ENCODE measurements at places on chromosomes 6 and 20. TPM values are rescaled to one million over a fixed set of nuclear protein-coding genes. Genes with fewer than 3 reads are reported as not detected.
A peak's percentile ranks its signal among the peaks of the same experiment; 100 is the strongest.

DNA sequence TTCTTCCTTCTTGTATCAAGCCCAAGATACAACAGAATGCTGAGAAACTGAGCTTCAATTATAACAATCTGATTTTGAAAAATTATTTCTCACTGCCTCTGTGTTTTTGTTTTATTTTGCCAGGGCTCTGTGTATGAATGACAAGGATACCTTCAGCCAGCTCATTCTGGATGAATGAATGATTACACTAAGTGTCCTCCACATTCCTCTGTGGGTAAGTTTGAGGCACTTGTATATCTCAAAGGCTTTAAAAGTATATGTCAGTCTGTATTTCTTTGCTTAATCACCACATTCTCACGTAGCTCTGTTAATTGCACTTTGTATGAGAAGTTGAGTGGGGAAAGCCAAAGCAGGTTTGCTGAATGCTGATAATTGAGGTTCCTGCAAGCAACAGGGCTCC is 95.1 kb downstream of the TIAM2 start:
- no peak for DNase-seq

DNA sequence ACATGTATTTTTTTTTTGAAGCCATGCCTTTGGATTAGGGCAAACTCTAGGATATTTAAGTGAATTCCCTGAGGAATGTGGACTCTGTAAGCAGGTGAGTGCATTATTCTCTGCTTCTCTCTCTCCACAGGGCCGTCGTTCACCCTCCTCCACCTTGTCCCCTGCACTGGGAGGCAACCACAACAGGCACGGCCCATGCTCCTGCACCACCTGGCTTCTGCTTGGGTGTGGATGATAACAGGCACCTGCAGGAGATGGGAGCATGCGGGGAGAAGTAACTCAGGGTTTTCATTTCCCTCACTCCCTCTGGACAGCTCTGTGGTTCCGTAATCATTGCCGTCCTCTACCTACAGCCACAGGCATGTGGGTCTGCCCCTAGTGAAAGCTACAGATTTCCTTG is 43.4 kb downstream of the HLA-C start:
- no peak for DNase-seq

DNA sequence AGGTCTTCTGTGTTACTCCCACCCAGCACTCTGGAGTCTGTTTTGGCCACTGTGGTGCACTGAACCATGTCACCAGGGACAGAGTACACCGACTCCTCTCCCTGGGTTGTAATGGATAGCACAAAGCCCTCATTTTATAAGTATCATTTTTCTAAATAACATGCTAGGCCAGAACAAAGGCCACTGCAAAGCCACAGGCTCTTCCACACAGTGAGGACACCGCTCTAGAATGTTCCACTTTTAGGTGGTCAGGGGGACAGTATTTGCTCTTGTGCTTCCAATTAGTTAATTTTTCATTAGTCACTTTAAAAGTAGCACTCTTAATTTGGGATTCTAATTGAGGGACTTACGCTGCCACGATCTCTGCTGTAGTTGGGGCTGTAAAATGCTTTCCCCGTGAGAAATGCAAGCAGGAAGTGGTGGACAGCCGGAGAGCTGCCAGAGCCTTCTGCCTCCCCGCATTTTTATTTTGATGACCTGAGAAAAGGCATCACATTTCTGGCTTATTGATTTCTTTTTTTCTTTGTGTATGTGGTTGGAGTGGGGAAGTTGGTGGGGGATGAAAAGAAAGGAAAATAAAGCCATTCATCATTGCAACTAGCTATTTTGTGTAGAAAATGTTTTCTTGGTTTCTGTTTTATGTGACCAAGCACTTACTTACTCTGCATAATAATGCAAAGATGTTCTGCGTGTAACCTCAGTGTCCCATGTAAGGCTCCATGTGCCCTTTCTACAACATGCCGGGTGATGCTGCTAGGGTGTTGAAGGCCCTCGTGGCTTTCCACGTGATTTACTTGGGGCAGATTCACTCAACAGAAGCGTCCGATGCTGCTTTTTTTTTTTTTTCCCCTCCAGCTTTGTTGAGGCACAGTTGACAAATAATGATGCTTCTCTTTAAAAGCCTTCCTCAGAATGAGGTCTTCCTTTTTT is 195.9 kb downstream of the SASH1 start:
- DNase-seq, result no peak

Gene PSMB8
- total RNA-seq, result 305 TPM

Gene PLEKHG1
- 25.0 TPM for total RNA-seq

Gene CTCFL
- not detected for total RNA-seq

Gene LTV1
- 24.2 TPM for total RNA-seq

DNA sequence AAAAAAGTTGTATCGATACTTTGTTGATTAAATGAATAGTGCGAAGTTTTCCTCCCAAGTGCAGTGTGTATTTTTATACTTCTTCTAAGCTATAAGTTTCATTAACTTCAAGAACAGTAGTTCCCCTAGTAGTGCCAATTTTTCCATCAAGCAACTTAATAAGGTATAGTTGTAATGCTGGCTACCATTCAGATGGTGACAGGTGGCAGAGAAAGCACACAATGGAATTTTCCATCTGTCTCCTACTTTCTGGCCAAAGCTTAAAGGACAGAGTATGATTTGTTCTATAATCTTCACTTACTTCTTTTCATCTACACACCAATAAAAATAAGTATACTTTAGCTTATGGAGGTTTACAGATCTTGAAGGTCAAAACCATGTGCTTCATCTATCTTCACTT is 431.1 kb downstream of the NKAIN2 start:
- DNase-seq, result no peak

Gene C4B
- total RNA-seq, result 4.9 TPM

GRCh38 chr6:130853555-130854183 is 26.5 kb downstream of the SMLR1 start:
- DNase-seq, result no peak

- DNase-seq, result no peak
Measured at GRCh38 chr6:109397020-109397419, 14.8 kb upstream of the CD164 start.

DNA sequence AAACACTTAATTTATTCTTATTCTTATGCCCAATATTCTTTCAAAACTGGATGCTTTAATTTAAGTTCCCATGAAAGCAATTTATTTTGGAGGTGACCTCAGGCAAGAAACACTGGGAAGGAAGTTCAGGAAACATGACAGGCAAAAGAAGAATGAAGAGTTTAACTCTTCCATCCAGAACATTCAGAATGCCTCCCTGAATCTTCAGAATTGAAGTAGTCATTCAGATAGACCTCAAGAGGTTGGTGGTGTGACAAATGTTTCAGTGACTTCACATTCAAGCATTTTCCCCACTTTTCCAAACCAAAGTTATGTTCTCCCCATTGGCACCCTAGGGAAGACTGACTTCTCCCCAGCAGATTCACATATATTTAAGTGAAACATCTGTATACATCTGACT is 110.5 kb downstream of the HAO1 start:
- no peak for DNase-seq

- no peak for DNase-seq
Measured at GRCh38 chr6:43983632-43984031, 143.6 kb downstream of the MRPL14 start.

GRCh38 chr6:7691021-7691420 is 34.9 kb upstream of the BMP6 start:
- DNase-seq, result no peak

- no peak for DNase-seq
Measured at GRCh38 chr6:156309017-156309416, 468.2 kb upstream of the ARID1B start.

DNA sequence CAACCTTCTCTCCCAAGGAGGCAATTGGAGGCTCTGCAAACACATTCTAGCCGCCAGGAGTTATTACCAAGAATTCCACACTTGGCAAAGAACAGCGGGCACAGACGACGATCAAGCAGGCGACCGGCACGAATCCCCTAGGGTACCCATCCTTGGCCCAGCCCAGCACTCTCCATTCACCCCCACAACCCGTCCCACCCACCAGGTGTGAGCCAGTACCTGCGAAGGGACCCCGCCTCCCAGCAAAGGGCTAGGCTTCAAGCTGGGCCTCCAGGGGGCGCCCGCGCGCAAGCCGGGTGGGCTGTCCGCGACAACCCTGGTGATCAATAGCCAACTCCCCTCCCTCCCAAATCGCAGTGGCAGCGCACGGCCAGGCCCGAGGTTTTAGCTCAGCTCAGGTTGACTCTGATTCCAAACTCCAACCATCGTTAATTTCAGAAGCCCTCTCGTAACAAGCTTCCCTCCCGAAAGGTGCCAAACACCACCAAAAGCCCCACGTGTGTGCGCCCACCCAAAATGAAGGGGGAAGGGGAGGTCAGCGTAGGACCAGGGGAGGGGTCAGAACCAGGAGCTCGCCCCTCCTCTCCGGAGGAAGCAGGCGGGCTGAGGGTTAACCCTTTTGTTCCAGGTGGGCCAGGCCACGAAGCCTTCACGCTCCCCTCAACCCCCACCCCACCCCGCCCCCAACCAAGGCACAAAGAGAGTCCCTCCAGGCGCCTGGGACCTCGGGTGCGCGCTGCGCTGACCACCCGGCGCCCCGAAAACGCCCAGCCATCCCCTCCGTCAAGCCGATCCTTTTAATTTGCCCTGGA is 2.1 kb downstream of the SALL4 start:
- peak; percentile 84 for DNase-seq

Gene AFDN
- 31.9 TPM for total RNA-seq

Gene GNRH2
- 87.1 TPM for total RNA-seq

- DNase-seq, result no peak
Measured at GRCh38 chr6:6191909-6192308, 128.6 kb downstream of the F13A1 start.

- DNase-seq, result peak; percentile 71
Measured at GRCh38 chr20:49979030-49979832, 3.5 kb upstream of the SNAI1 start.

Gene RIPOR3
- 0.14 TPM for total RNA-seq

DNA sequence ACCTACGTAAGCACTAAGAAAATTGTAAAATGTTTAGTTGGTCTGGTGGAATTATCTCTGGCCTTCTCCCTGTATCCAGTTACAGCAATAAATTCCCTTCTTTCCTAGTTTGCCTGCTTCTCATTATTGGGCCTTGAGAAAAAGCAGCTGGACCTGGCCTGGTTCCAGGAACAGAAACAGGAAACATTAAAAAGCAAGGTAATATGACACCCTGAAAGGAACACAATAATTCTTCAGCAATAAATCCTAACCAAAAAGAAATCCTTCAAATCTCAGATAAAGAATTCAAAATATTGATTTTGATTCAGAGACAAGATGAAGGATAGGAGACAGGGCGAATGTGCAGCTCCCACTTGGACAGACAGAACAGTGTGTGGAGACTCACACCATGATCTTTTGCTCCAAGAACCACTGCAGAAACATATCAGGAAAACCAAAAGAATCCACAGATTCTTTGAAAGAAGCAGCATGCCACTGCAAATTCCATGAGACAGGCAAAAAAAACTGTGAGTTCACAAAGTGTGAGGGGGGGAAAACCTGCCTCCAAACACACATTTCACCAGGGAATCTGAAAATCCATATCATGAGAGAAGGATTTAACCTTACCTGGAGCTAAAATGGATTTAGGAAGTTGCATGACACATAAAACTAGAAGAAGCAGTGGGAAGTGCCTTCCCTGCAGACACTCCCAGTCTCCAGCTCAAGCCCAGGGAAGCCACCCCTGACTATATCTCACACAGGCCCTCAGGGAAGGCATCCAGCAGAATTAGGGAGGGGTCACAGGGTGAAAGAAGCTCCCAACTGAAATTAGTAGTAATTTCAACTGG is 28.9 kb downstream of the TREM1 start:
- no peak for DNase-seq

DNA sequence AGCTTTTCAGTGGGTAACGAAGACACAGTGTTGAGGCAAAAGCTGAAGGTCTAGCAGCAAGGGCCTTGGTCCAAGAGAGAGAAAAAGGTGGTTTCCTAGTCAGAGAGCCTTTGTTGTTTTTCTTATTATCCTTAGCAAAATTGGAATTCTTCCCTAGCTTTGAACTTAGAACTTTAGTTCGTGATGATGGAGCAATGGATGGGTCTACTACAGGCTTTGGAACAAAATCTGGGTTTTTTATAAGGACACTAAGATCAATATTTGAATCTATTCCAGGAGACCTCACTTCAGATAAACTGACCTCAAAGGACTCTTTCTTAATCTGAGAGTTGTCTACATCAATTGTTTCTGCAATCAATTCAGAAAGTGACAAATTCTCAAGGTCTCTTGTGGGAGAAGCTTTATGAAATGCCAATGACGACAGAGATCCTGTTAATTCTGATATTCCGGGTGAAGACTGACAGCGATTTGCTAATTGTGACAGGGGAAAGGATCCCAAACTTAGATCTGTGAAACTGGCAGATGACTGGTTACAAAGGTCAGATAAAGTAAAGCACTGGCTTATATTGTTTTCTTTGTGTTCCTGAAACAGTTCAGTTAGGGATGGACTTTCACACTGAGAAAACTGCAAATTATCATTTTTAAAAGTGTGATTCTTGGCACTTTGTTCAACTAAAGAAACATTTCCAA is 17.7 kb downstream of the HBS1L start:
- no peak for DNase-seq

Gene CABLES2
- total RNA-seq, result 7.1 TPM

GRCh38 chr6:49649988-49650387 is 13.3 kb upstream of the RHAG start:
- DNase-seq, result no peak

- no peak for DNase-seq
Measured at GRCh38 chr6:32713241-32713640, 27.9 kb upstream of the HLA-DQA2 start.

- DNase-seq, result no peak
Measured at GRCh38 chr6:105363100-105363754, 39.7 kb downstream of the PREP start.

DNA sequence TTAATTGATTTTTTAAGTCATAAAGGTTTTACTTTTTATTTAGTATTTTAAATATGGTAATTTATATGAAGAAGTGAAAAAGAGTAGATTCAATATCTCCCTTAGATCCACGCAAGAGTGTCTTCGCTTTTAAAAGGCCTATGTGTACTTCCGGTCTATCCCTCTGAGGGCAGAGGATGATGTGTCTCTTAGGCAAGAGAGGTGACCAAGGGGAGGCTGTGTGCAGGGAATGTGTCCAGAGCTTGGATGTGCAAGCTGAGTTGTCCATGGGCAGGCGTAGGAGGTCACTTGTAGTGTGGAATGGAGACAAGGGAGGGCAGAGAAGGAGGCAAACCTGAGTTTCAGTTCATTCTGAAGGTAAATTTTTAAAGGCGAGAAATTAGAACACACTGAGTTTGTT is 113.9 kb downstream of the CRYBG1 start:
- no peak for DNase-seq
